ENCODE measurements at places on chromosomes 3 and 15.

DNA sequence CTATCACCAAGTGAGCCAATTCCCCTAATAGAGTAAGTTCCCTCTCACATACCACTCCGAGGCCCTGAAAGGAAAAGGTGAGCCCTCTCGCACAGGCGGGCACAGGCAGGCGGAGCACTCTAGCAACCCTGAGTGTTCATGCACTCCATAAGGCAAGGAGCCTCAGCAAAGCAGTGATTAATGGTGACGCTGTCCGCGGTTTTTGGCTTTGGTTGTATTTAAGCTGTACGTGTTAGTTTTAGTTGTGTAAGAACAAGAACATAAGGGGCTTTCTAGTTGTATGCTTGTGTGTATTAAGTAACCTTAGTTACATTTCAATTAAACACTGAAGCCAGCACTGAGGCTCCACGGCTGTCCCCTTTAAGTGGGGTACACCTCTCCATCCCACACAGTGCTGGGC lies 33.1 kb downstream of the KLHL25 start:
- no peak for DNase-seq

DNA sequence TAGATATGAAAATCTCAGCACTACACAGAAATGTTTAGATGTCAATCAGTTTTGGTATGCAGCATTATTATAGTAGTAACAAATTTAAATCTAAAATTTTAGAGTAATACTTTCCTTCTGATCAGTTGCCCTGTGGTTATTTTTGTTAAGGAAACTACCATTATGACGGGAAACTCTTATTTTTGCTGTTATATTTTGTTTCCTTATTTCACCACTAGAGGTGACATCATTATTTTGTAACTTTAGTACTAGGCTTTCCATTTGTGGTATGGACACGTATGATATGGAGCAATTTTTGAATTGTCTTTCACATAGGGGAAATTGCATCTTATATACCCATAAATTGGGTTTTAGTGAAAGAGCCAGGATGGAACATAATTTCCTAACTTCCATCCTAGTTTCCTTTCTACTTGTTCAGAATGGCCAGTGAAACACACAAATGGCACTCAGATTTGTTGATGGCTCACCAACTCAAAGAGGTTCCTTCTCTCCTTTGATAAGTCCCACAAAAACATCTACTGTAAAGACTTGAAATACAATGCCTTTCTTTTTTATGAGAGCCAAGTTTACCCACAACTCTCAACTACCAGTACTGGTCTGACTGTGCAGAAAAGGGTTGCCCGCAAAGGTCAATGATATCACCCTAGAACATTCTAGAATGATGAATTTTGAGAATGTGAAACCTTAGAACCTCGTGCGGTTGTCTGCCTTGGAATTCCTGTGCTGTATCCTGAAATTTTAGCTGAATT lies 19.4 kb upstream of the PPP4R2 start:
- DNase-seq: no peak

GRCh38 chr3:149820183-149820582 lies 7.2 kb downstream of the RNF13 start:
- no peak for DNase-seq

GRCh38 chr3:109045271-109046040 lies 72.5 kb downstream of the MORC1 start:
- no peak for DNase-seq

DNA sequence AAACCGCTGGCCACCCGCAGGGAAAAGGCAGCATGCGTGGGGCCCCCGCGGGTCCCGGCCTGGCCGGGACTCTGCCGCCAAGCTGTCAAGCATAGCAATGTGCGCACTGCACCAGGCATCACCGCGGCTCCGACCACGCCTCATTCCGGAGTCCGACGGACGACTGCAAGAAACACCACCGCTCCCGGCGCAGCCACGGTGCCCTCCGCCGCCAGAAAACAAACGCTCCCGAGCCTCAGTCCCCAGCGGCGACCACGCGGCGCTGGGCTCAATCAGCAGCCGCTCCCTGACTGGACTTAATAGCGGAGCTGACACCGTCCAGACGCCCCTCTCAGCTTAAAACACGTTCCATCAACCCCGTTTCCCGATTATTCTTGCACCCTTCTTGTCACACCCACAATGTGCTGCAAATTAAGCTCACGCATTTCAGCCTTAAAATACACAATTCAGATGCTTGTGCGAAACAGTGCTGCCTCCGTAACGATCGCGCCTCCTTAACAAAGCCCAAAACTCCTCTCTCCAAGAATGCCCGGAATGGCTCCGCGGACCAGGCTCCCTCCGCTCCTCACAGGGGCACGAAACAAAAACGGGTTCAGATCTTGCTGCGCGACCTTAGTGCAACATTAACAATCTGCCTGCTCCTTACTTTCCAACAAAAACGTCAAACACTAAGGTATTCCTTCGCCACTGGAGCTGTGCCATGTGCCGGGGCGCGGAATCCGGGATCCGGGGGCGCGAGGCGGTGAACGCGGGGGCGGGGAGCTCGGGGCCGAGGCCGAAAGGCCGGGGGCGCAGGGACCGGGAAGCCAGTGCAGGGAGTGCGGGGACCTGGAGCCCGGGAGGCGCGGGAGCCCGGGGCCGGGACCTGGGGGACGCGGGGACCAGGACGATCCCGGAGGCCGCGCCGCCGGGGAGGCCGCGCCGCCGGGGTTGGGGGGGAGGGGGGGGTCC lies 655 bp downstream of the CYFIP1 start:
- no peak for DNase-seq

DNA sequence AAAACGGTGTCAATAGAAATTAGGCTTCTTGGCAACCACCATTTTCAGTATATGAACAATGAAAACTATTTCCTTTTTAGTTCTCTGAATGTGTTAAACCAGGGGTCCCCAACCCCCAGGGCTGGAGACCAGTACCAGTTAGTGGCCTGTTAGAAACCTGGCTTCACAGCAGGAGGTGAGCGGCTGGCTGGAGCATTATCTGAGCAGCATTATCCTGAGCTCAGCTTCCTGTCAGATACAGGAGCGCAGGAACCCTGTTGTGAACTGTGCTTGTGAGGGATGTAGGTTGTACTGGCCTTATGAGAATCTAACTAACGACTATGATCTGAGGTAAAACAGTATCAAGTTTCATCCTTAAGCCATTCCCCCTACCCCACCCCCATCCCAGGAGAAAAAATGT lies 328.7 kb downstream of the ZBBX start:
- DNase-seq: no peak

DNA sequence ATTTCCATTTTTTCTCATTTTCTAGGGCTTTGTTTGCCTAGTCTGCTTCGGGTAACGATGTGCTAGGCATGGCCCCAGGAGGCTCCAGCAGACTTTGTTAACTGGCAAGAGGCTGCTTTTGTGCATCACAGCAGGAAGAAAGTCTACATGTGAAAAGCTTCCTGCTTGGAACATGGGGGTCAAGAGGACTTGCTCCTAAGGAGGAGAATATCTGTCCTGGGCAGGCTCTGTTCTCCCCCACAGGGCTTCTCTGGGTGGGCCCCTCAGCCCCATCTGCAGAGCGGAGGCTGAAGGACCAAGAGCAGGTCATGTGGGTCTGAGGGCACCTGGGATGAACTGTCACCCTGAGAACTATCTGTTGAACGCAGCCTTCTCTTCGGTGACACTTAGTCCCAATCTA lies 94.7 kb downstream of the CCNL1 start:
- no peak for DNase-seq

GRCh38 chr3:164221297-164221696 lies 857.0 kb downstream of the SI start:
- no peak for DNase-seq

DNA sequence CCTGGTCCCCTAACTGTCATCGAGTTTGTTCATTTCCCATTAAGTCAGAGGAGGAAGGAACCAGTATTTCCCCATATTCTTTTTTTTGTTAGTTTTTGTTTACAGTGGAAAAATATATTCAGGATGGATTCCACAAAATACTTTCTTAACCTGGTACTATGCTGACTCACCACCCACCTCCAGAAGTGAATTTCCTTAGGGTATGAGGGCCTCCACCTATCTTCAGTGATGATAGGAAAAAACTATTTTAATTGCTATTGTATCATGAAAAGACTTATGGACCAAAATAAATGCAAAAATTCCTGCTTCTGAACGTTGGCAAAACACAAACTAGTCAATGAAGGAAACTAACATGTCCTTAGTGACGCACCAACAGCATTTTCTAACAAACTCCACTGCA lies 64.2 kb upstream of the FOXP1 start:
- no peak for DNase-seq

DNA sequence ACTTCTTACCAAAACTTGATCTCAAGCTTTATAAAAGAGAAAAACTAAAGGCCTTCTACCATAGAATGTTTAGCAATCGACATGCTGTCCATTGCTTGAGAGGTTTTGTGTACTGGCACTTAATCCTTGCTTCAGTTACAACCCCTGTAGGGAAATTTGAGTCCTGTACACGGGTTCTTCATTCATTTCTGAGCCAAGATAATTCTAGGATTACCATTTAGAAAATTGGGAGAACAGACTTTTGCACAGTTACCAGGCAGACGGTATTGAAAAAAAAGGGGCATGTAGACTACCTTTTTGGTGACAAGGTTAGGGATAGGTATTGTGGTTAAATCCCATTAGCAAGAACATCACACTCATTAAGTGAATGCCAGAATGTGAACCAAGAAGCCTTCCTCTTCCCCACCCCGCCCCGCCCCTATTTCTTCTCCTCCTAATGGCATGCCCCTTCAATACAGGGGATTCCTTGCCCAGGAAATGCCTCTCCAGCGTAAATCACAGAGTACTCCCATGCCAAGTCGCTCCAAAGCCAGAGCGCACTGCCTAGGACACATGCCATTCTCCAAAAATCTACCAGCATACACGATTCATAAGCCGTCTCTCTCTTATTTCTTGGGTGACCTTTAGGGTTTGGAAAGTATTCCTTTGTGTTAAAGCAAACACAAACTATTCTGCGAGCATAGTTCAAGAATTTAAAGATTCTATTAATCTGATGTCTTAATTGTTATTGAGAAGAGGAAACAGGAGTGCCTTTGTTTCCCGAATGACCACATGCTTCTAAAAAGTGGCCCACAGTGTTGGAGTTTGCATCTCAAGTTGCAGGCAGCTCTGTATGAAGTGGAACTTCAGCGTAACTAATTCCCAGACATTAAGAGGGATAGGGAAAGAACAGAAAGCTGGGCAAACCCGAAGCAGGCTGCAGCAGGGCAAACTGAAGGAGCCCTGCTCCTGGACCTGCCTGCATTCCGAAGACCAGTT lies 164.0 kb upstream of the NR2F2 start:
- no peak for DNase-seq
